ENCODE measurements at places on chromosomes 4 and X.

- DNase-seq, result no peak
These were observed 64.3 kb downstream of the PDLIM5 start for GRCh38 chr4:94516067-94516466.

GRCh38 chrX:55841962-55842752 lies 124.6 kb downstream of the RRAGB start:
- no peak for DNase-seq

DNA sequence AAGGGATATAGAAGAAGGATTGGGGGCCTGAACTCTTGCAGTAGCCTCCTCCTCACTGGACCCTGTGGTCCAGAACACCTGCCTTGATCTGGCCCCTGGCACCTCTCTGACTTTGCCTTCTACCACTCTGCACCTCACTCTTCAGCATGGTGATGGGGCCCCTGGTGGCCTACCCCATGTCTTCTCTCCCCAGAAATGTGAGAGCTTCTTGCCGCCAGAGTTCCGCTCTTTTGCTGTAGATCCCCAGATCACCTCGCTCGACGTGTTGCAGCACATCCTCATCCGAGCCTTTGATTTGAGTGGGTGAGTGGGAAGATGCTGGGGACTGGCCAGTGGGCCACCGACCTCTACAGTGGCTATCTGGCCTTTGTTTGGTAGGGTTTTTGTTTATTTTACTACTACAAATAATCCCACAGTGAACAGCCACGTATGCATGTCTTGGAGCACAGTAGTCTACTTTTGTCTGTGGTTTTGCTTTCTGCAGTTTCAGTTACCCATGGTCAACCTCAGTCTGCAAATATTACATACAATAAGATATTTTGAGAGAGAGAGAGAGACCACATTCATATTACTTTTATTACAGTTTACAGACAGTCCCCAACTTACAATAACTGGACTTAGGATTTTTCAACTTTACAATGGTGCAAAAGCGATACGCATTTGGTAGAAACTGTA lies 1.8 kb downstream of the TBC1D25 start:
- no peak for DNase-seq

DNA sequence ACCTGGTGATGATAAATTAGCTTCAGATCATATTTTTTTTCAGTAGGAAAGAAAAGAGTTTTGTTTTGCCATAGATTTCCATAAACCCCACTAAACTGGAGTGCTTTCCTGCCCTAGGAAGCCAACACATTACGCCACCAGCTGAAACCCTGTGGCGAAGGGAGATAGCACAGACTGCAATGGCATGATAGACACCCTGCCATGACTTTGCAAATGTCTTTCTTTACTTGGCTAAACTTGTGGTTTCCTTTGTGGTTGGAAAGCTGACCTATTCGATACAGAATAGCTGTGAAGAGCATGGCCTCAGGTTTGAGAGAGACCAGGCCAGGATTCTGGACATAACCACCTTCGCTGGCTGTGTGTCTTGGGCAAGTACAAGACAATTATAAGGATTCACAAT lies 19.1 kb downstream of the MFAP3L start:
- no peak for DNase-seq

DNA sequence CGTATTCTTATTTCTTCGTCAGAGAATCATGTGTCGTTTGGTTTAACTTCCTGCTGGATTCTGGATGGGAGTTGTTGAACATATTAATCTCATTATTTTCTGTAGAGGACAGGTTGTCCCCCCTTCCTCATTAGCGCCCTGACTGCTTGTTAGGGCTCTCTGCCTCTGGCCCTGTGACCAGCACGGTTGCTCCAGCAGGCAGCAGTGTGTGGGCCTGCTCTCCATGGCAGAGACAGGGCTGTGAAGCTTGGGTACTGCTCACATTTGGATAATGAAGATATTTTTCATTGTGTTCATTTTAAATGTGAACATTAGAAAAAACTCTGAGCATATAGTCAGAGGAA lies 102.7 kb downstream of the KLHL8 start:
- DNase-seq, result no peak
